Small intestine (tissue), 16 donors: ENCODE measurements at places on chromosomes 3 and 15.

DNA sequence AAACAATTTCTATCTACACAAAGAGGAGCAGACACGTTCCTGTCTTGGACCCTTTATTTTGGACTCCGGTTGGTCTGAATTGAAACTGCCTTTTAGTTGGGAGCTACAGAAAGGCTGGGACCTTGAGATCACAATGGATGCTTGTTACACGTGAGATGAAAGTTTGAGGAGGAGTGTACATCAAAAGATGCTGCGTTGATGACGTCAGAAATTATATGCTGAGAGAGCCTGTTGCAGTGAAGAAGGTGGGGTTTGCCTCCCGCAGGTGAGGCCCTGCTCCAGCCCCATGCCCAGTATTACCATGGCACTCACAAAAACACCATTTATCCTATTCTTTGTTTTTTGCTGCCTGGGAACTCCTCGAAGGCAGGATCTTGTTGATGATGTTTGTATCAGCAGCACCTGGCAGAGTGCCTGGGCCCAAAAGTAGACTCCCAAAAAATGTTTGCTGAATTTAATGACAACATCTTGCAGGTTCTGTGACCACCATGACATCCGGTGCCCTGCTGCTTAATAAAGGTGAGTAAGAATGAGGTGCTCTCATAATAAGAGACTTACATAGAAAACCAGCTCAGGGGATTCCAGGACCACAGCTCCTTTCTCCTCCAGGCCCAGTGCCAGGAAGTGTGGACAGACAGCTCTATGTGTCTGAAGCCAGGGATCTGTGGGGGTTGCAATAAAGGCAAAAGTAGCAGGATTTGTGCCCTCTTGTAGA, 136.1 kb upstream of the UBE2E1 start:
- no peak for DNase-seq

- DNase-seq, result peak; percentile 20
These were observed 889 bp upstream of the LRRIQ4 start for GRCh38 chr3:169811631-169812331.

DNA sequence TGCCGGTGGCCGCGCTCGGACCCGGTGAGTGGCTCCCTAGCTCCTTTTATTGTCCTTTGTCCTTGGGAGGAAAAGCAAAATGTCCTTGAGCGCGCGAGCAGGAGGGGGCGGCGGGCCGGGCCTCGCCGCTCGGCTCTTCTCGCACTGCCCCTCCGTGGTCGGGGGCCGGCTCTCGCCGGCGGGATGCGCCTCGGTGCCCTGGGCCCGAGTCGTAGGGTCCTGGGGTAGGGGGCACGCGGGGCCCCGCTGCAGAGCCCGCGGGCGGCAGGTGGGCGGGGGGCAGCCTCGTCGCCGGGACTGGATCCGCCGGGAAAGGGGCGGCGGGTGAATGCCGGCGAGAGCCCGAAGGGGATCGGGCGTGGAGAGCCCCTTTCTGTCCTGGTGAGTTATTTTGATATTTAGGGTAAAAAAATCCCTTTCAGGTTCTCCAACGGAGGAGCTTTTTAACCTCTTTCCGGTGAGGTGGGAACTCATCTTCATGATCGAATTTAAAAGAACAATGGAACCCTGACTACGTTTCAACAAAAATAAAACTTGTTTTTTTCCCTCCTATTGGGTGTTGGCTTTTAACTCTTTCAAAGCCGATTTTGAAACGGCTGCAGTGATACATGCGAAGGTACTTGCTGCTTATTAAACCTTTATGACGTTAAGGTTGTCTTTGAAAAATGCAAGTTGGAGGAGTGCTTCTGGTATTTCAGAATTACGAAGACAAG, 16.8 kb upstream of the CHD2 start:
- DNase-seq, result peak; percentile 71

- no peak for DNase-seq
These were observed 4.4 kb upstream of the IQSEC1 start for GRCh38 chr3:13077431-13078162.

DNA sequence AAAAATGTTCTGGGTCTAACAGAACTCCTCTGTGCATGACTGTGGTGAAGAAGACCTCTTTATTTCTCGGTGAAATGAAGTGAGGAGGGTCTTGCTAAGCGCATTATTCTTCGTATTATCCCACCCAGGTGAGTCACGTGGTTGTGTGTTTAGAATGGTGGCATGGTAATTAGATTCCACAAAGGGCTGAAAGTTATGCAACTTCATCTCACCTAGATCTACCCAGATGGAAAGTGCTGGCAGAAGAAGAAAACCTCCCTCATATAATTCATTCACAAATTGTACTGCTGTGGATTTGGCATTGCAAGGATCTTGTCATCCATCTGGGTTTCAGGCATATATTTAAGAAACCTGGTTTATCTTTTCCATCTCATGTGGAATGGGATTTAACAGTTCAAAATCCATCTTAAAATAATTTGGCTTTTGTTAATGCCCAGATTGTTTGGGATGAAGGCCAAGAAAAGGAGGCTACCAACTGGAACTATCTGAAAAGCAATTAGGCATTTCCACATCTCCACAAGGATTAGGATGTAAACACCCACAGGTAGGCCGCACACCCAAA, 175.3 kb downstream of the PLCL2 start:
- DNase-seq, result no peak

DNA sequence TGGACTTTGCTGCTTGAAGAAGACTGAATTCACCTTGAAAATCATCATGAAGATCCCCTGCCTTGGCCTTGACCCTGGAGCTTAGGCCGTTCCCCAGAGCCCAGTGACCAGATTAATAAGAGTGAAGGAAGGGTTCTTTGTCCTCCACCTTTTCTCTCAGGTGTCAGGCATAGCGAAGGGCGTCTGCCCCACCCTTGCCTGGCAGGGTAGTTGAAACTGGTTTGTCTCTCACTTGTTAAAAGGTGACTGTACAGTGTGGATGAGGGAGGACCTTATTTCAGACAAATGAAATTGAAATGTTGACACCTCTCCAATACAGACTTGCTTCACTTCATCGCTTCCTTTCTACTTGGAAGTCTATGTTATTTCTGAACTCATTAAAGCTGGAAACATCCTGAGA, 223.7 kb upstream of the BHLHE40 start:
- DNase-seq, result peak; percentile 66

- peak; percentile 79 for DNase-seq
These were observed 27.7 kb downstream of the TRAK1 start for GRCh38 chr3:42118762-42119361.

- no peak for DNase-seq
These were observed 3.5 kb downstream of the HDC start for GRCh38 chr15:50261981-50262380.

DNA sequence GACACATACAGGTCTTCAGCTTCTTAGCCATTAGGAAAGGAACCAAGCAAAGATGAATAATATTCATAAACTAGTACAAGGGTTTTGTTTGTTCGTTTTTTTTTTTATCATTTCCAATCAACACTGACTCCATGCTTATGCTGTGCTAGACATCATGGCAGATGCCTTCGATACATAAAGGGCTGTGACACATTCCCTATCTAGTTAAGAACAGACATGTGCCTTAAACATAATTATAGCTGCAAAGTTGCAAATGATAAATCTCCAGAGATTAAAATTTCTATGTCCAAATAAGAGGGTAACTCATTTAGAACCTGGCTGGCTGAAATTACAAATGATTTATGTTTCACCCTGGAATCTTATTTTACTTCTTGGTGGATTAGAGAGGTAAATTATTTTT, 386.4 kb downstream of the LSAMP start:
- DNase-seq, result no peak

GRCh38 chr3:127214975-127215374, 22.0 kb downstream of the PRR23E start:
- no peak for DNase-seq

DNA sequence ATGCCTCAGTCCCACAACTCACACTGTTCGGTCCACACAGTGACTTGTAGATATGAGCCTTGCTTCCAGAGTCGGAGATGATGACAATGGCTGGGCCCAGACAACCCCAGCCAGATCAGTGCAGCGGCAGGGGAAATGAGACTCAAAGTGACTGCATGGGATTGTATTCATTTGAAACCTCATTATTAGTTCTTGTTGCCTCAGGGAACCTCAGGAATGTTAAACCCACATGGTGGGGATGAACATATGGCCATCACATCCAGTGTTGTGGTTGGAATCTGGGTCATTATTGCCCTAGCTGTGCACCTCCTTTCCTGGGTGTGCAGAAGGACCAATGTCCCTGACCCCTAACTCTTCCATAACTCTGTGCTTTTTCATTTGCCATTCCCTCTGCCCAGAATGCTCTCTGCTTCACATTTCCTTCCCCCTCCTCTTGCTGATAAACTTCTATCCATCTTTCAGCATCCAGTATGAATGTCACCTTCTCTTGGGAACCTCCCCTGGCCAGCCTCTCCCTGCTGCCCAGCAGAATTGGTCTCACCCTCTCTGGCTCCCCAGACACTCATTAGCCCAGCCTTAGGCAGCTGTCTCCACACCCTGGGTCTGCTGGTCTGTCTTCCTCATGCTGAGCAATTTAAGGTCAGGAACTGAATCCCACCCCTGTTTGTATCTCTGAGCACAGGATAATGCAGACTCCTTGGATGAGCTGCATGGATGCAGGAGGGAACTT, 67.0 kb upstream of the TNFAIP8L3 start:
- no peak for DNase-seq

- DNase-seq, result no peak
These were observed 294.0 kb downstream of the RORA start for GRCh38 chr15:60935130-60935529.

DNA sequence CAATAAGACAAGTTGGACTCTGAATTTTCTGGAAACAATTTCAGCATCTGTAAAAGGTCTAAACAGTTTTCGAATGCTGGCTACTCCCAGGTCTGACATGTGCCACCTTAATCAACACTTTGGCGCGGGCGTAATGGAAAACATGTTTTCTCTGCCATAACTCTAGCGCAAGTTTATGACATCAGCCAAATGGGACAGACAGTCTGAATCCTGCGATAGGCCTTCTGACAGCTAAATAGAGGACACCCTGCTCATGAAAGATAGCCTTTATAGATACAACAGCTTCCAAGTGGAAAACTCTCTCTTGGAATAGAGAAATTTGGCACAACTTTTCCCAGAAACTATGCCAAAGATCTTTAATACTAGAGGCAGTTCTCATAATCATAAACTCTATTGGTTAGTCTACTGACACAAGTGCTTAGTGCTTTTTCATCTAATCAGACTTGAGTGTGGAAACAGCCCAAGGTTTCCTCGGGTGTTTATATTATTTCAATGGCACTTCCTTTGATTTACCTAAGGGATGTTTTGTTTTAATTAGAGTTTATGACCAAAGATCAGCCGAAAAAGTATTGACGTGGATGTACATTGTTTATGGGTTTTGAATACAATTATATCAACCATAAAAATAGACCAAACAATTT, 120.1 kb upstream of the DPH6 start:
- no peak for DNase-seq
